ENCODE measurements at places on chromosomes 3 and 15.

DNA sequence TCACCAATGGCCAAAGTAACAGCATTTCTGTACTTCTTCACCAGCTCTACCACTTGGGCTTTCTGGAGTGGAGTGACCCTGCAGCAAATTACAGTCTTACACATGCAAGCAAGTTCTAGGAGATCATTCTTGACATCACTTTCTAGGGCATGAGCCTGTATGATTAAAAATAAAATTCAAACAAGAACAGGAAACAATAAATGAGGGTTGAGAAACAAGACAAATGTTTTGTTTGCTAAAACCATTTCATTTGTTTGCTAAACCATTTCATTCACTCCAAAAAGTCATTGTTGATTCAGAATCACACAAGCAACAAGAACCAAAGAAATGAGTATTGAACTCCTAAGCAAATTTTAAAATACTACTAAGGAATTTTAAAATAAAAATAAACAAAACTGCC is 220.9 kb downstream of the ATP8B4 start:
- no peak for DNase-seq

GRCh38 chr15:96564546-96564945 is 234.0 kb downstream of the NR2F2 start:
- DNase-seq, result no peak

GRCh38 chr3:11185564-11186317 is 31.4 kb downstream of the HRH1 start:
- peak; percentile 8 for DNase-seq

DNA sequence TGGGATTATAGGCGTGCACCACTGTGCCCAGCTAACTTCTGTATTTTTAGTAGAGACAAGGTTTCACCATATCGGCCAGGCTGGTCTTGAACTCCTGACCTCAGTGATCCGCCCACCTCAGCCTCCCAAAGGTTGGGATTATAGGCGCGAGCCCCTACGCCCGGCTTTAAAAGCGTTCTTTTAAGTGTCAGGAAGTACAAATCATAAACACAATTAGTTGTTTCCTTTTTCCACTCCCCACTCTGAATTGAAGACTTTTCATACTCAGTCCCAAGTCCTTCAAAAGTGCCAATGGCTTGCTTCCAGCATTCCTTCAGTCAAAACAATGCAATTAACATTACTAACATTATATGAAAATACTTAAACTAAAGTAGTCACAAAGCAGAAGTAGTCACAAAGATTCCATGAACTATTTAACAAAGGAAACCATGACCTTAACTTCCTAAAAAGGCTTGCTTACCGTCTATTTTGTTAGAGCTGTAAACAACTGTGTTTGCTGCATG is 8.1 kb downstream of the WDR82 start:
- no peak for DNase-seq

- no peak for DNase-seq
Observed at GRCh38 chr3:54390582-54390981, 268.2 kb downstream of the CACNA2D3 start.

DNA sequence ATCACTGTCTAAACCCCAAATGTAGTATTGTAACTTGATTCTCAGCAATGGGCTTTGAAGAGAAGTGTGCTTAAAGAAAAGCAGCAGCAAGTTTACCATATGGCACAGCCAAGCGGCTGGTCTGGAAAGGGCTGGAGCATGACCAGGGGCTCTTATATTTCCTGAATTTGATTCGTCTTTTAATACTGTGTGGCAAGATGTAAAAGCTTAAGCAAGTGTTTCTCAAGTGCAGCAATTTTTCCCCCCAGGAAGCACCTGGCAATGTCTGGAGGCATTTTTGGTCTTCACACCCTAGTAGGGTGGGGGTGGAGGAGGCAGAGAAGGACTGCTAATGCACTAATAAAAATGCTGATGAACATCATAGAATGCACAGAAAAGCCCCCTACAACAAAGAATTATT is 397.9 kb downstream of the NTRK3 start:
- no peak for DNase-seq

DNA sequence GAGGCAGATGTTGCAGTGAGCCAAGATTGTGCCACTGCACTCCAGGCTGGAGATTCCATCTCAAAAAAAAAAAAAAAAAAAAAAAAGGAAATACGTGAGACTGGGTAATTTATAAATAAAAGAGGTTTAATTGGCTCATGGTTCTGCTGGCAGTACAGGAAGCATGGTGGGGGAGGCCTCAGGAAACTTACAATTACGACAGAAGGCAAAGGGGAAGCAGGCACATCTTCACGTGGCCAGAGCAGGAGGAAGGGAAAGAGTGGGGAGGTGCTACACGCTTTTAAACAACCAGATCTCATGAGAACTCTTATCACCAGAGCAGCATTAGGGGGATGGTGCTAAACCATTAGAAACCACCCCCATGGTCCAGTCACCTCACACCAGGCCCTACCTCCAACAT is 138.2 kb upstream of the IL12A start:
- no peak for DNase-seq

Data from NCI-H69 (cell line).